ENCODE measurements at places on chromosomes 2 and 18.

- H3K36me3 ChIP-seq: peaks cover 7% of the 10 kb centered on the region
- H3K27me3 ChIP-seq: no peaks in the 10 kb centered on the region
- H3K4me1 ChIP-seq: no peaks in the 10 kb centered on the region
- no peak overlapping the region for H3K4me3 ChIP-seq
- H3K27ac ChIP-seq: no peak overlapping the region
Measured at GRCh38 chr2:177542396-177542795, 149.8 kb downstream of the AGPS start.

DNA sequence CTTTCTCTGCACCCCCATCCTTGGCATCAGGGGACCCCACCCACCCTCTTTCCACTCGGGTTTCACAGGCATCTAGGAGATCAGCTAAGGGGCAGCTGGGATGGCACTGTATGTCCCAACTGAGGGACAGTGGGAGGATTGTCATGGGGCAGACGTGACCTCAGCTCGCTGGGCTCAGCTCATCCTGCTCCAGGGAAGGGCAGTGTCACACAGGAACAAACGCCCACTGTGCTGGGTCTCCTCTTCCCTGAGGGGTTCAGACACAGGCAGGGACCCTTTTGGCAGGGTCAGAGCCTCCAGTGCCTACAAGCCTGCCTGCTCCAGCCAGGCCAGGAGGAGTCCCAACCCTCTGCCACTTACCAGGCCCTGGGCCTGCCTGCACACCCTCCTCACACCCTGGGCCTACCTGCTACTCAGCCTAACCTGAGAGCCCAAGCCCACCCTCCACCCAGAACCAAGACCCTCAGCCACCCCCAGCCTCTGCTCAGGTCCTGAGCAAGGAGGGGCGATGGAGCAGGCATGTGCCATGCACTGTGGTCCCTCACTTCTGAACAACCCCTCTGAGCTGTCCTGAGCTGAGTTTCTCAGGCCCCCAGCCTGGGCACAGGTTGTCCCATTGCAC lies 68.2 kb downstream of the HS1BP3 start:
- H3K4me3 ChIP-seq: no peak overlapping the region
- no peak for DNase-seq
- H3K4me1 ChIP-seq: no peaks in the 10 kb centered on the region
- no peak overlapping the region for H3K27ac ChIP-seq
- no peaks in the 10 kb centered on the region for H3K36me3 ChIP-seq
- H3K27me3 ChIP-seq: no peaks in the 10 kb centered on the region

- no peak overlapping the region for H3K27ac ChIP-seq
- no peak overlapping the region for H3K4me3 ChIP-seq
- no peaks in the 10 kb centered on the region for H3K4me1 ChIP-seq
- no peaks in the 10 kb centered on the region for H3K27me3 ChIP-seq
- DNase-seq: no peak
Measured at GRCh38 chr2:7530001-7530400, 612.8 kb downstream of the RNF144A start.

DNA sequence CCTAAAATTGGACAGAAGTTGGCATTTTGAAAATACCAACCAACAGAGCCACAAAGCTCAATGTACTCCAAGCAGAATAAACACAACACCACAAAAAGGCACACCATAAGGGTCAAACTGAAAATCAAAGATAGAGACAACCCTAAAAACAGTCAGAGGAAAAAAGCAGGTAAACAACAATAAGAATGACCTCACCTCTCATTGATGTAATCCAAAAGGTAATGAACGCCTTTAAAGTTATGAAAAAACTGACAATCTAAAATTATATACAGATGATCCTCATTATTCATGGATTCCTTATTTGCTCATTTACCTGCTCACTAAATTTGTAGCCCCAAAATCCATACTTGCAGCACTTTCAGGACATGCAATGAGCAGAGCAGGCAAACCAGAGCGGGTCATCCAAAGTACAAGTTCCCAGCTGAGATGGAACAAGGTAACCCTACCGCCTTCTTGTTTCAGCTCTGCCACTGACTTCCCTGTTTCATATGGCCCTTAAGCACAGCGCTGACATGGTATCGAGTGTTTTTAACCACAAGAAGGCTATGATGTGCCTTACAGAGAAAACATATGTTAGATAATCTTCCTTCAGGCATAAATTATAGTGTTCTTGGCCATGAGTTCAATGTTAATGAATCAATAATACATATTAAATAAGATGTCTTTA lies 17.0 kb downstream of the RTN4 start:
- H3K4me3 ChIP-seq: peak overlapping the region; percentile 42
- peaks cover 26% of the 10 kb centered on the region for H3K4me1 ChIP-seq
- no peak overlapping the region for H3K27ac ChIP-seq

DNA sequence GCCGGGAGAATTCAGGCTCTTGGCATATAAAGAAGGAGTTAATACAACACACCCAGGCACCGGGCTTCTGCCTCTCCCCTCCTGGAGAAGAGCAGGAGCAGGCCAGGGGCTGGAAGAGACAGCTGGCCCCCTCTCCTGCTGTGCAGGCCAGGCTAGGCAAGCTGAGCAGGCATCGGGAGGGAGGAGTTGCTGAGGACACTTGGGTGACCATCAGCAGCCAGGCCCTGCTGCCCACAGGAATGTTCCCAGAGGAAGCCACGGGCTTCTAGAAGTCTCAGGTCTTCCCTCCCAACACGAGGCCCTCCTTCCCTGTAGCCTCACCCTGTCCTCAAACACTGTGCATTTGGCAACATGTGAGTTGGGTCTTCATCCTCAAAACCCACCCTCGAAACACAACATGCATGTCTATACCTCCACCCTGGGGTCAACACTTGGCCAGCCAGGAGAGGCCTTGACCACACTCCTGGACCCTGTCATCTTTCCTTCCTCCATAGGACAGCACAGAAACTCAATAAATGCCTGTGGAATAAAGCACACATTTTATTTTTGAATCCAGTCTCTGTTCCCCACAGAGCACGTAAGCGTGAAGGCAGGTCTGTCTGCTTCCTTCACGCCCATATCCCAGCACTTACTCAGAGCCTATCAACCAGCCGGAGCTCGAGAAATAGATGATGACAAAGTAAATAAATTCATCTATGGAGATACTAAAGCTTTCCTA lies 433.8 kb upstream of the ID2 start:
- no peaks in the 10 kb centered on the region for H3K4me1 ChIP-seq
- H3K27me3 ChIP-seq: no peaks in the 10 kb centered on the region
- no peaks in the 10 kb centered on the region for H3K36me3 ChIP-seq
- no peak overlapping the region for H3K4me3 ChIP-seq
- DNase-seq: no peak

- no peaks in the 10 kb centered on the region for H3K27me3 ChIP-seq
- H3K4me1 ChIP-seq: peaks cover 67% of the 10 kb centered on the region
- H3K27ac ChIP-seq: peak overlapping the region; percentile 93
- H3K4me3 ChIP-seq: peak overlapping the region; percentile 40
- DNase-seq: no peak
- H3K36me3 ChIP-seq: no peaks in the 10 kb centered on the region
Measured at GRCh38 chr2:29015701-29016470, 34.8 kb downstream of the TOGARAM2 start.

DNA sequence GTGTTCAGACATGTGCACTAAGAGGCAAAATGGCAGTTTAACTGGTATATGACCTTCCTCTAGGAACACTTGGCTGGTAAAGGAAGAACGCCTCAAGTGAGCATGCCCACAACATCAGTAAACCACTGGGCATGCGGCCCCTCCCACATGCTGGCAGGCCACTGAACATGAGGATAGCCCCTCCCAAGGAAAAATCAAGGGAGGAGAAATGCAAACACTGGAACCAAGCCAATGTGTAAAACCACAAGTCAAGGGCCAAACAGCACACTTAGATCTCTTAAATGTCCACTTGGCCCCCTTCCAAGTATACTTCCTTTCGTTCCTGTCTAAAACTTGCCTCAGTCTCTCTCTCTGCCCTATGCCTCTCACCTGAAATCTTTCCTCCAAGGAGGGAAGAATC lies 980.8 kb downstream of the TSN start:
- no peaks in the 10 kb centered on the region for H3K36me3 ChIP-seq
- no peak overlapping the region for H3K4me3 ChIP-seq
- H3K4me1 ChIP-seq: no peaks in the 10 kb centered on the region
- DNase-seq: no peak

GRCh38 chr2:573025-573424 lies 104.2 kb downstream of the TMEM18 start:
- H3K27ac ChIP-seq: no peak overlapping the region
- H3K36me3 ChIP-seq: no peaks in the 10 kb centered on the region
- no peaks in the 10 kb centered on the region for H3K27me3 ChIP-seq
- H3K4me3 ChIP-seq: no peak overlapping the region
- no peaks in the 10 kb centered on the region for H3K4me1 ChIP-seq

GRCh38 chr18:6239716-6240115 lies 175.0 kb downstream of the L3MBTL4 start:
- H3K4me3 ChIP-seq: no peak overlapping the region
- H3K36me3 ChIP-seq: no peaks in the 10 kb centered on the region
- H3K4me1 ChIP-seq: no peaks in the 10 kb centered on the region
- H3K27ac ChIP-seq: no peak overlapping the region

GRCh38 chr2:65527451-65528240 lies 95.2 kb upstream of the SPRED2 start:
- no peak for DNase-seq
- no peaks in the 10 kb centered on the region for H3K36me3 ChIP-seq
- H3K27me3 ChIP-seq: peaks cover 13% of the 10 kb centered on the region
- H3K4me3 ChIP-seq: no peak overlapping the region

GRCh38 chr2:235105821-235106359 lies 154.1 kb downstream of the SH3BP4 start:
- H3K4me1 ChIP-seq: no peaks in the 10 kb centered on the region
- H3K4me3 ChIP-seq: no peak overlapping the region
- H3K27me3 ChIP-seq: no peaks in the 10 kb centered on the region
- no peaks in the 10 kb centered on the region for H3K36me3 ChIP-seq

DNA sequence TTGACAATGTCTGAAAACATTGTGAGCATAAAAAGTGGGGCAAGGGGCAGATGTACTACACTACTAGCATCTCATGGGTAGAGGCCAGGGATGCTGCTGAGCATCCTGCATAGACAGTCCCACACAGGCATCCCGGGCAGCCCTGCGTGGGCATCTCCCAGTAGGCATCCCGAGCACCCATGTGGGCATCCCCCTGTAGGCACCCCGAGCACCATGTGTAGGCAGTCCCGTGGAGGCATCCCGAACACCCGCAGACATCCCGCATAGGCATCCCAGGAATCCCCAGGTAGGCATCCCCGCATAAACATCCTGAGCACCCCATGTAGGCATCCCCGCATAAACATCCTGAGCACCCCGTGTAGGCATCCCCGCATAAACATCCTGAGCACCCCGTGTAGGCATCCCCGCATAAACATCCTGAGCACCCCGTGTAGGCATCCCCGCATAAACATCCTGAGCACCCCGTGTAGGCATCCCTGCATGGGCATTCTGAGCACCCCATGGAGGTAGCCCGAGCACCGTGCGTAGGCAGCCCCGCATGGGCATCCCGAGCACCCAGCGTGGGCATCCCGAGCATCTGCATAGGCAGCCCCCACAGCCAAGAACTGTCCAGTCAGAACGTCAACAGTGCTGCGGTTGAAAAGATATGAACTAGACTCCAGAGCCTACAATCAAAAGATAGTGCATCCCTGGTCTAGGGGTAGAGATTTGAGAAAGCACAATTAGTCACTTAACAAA lies 273.5 kb downstream of the NBAS start:
- H3K27ac ChIP-seq: no peak overlapping the region
- no peak overlapping the region for H3K4me3 ChIP-seq
- H3K4me1 ChIP-seq: no peaks in the 10 kb centered on the region
- H3K27me3 ChIP-seq: no peaks in the 10 kb centered on the region
- H3K36me3 ChIP-seq: peaks cover 38% of the 10 kb centered on the region

GRCh38 chr2:105754011-105754410 lies 9.3 kb downstream of the NCK2 start:
- H3K4me3 ChIP-seq: peak overlapping the region; percentile 96
- DNase-seq: no peak
- H3K27me3 ChIP-seq: no peaks in the 10 kb centered on the region
- H3K36me3 ChIP-seq: peaks cover 20% of the 10 kb centered on the region
